ENCODE measurements at places on chromosomes 12 and 14.
A peak's percentile ranks its signal among the peaks of the same experiment; 100 is the strongest.

- H3K4me1 ChIP-seq, result no peaks in the 10 kb centered on the region
- H3K27ac ChIP-seq, result no peak overlapping the region
These were observed 121.7 kb downstream of the CCER1 start for GRCh38 chr12:90833228-90833627.

- no peaks in the 10 kb centered on the region for H3K36me3 ChIP-seq
- H3K27me3 ChIP-seq, result no peaks in the 10 kb centered on the region
- DNase-seq, result peak; percentile 4
- no peaks in the 10 kb centered on the region for H3K4me1 ChIP-seq
These were observed 141.9 kb downstream of the KIF26A start for GRCh38 chr14:104280085-104280901.

- H3K36me3 ChIP-seq, result no peaks in the 10 kb centered on the region
- H3K27ac ChIP-seq, result no peak overlapping the region
- no peaks in the 10 kb centered on the region for H3K4me1 ChIP-seq
- no peak for DNase-seq
- no peak overlapping the region for H3K4me3 ChIP-seq
- peaks cover 8% of the 10 kb centered on the region for H3K27me3 ChIP-seq
These were observed 2.2 kb downstream of the PDZRN4 start for GRCh38 chr12:41190338-41190737.

DNA sequence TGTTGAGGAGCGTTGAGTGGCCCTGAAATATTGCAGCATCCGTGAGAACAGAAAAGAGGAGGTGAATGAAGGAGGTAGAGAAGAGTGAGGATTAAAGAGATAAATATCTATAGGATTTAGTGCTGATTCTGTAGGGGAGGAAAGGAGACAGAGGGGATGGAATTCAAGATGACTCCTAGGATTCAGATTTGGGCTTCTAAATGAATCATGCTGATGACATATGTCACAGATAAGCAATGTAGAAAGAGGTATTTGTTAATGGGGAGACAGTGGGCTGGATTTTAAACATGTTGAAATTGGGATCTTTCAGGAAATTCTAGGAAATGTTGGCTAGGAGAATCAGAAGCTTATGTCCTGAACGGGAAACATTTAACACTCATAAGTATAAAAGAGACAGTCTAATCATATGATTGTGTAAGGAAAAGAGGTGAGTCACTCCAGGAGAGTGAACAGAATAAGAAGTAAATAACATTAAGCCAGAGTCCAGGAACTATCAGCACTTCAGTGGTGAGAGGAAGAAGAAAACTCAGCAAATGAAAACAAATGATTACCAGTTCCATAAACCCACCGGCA is 58.1 kb upstream of the DIO2 start:
- H3K4me3 ChIP-seq, result no peak overlapping the region
- no peak for DNase-seq
- H3K27me3 ChIP-seq, result no peaks in the 10 kb centered on the region

GRCh38 chr12:76346798-76347420 is 1.3 kb downstream of the BBS10 start:
- no peaks in the 10 kb centered on the region for H3K27me3 ChIP-seq
- no peaks in the 10 kb centered on the region for H3K4me1 ChIP-seq
- H3K36me3 ChIP-seq, result no peaks in the 10 kb centered on the region
- H3K4me3 ChIP-seq, result no peak overlapping the region

DNA sequence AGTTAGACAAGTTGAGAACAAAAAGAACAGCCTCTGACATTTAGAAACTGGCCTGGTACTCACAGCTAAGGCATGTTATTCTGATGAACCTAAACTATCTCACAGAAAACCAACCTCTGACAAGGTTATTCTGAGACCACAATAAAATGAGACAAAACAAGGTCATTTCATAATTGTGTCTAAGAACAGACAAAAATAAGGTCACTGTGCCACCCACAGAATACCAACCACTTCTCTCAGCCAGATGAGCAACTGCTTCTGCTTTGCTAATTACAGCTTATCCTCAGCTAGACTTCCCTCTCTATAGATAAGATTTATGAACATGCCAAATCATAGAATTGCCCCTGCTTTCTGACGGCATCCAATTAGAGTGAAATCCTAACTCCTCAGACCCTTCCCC is 52.2 kb upstream of the CRACR2A start:
- no peaks in the 10 kb centered on the region for H3K27me3 ChIP-seq
- H3K27ac ChIP-seq, result no peak overlapping the region
- DNase-seq, result no peak
- no peaks in the 10 kb centered on the region for H3K36me3 ChIP-seq

DNA sequence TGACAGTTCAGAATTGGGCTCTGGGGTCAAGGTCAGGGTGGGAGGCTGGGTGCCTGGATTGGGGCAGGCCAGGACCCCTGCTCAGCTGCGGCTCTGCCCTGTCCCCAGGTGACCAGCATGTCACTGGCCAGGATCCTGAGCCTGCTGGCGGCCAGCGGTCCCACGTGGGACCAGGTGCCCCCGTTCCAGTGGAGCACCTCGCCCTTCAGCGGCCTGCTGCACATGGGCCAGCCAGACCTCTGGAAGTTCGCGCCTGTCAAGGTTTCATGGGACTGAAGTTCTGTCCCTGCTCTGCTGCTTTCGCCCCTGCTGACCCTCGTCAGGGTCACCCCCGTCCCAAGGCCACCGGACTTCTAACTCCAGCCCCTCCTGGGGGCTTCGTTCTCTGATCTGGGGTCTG is 15.3 kb downstream of the SDS start:
- DNase-seq, result no peak
- no peaks in the 10 kb centered on the region for H3K4me1 ChIP-seq
- H3K27ac ChIP-seq, result no peak overlapping the region
- peaks cover 15% of the 10 kb centered on the region for H3K36me3 ChIP-seq

All from pancreas (tissue), 10 donors.